ENCODE measurements at places on chromosomes 11 and 22.

DNA sequence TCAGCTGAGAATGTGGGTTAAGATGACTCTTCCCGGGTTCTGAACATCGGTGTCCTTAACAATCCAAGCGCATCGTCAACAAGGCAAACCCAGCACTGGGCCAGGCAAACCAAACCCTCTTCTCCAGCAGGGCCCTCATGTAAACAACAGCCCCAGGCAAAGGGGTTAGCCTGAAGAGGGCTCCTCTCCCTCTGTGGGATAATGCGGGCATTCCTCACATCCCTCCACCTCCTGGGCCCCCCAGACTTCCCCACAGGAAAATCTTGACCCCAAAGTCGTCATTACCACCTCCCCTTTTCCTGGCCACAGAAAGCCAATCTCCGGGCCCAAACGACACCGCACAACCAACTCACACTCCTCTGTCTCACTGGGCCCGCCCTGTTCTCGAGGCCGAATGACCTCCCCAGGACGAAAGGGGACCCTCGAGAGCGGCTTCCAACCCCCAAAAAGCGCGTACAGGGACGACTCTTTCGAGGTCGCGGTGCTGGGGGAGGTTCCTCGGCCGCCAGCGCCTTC lies 566 bp downstream of the DDB1 start:
- DNase-seq = no peak

DNA sequence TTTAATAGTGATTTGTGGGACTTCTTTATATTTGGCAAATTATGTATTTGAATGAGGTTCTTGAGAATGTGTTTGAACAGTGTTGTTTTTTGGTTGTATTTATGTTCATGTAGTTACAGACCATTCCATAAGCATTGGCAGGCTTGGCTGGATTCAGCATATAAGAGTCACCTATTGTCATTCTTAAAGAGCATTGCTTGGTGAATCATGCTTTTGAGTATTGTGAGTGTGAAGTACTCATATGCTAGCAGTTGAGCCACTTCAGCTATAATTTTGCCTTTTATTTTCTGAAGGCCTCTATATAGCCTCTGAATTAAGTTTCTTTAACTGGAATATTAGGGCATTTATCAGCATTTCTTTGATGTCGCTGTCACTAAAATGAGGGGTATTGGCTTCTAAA lies 110.0 kb upstream of the GAL start:
- no peak for DNase-seq

DNA sequence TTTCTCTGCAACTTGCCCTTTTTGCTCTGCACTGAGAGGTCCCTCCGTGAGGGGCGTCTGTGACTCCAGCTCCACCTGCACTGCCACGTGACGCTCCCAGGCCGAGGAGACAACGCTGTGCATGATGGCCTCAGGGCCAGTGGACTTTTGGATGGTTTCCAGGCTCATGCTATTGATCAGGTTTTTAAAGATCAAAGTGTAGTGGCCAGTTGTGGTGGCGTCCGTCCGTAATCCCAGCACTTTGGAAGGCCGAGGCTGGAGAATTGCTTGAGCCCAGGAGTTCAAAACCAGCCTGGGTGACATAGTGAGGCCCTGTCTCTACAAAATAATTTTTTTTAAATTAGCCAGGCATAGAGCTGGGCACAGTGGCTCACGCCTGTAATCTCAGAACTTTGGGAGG lies 16.1 kb downstream of the RPL3 start:
- DNase-seq = no peak

- DNase-seq = no peak
Observed at GRCh38 chr11:86999859-87000753, 37.6 kb upstream of the TMEM135 start.

- no peak for DNase-seq
Observed at GRCh38 chr11:2348986-2349385, 28.1 kb upstream of the CD81 start.
